PC-3 (cell line): ENCODE measurements at places on chromosomes 12 and 14. TPM values are rescaled to one million over a fixed set of nuclear protein-coding genes. Genes with fewer than 3 reads are reported as not detected.

- DNase-seq: peak; percentile 57
Measured at GRCh38 chr14:69152181-69152901, 578 bp downstream of the DCAF5 start.

- peak; percentile 11 for DNase-seq
Measured at GRCh38 chr12:22626406-22626805, 1.4 kb downstream of the ETNK1 start.

DNA sequence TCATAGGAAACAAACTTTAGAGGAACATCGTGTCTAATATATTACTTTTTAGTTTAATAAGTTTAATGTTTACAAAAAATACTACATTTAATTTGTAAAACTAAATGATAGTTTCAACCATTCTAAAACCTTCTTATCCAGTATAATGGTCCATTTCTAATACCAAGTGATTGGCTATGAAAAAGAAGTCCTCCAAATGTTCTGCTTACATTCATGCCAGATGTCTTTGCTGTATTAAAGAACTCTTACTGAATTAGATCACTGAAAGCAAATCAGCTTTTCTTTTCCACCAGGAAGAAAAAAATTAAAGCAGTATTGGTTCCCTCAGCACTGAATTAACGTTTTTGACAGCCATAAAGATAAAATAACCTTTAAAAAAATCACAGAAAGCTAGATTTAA, 3.7 kb downstream of the NOVA1 start:
- no peak for DNase-seq

DNA sequence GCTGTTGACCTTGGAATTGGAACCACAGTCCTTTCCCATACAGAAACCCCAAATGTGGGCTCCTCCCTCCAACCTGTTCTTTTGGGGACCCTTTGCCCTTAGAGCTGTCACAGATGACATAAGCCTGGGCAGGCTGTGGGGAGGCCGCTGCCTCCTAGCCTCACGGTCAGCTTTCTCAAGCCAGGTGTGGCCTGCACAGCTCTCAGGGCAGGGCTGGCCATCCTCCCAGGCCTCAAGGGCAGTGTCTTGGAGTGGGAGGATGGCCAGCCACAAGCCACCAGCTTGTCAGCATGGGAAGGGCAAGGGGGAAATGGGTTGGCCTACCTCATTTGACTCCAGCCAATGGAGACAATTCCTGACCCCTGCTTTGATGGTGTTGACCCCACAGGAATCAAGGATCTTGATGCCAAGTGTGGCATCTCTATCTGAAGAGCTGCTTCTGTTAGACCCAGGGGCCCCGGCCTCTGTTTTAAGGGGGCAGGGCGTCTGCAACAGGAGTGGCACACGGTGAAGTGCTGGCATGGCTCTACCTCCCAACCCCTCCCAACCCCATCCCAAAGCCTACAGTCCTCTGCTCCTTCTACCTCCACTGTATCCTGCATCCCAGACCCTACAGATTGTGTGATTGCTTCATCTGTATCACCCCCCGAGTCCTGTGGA, 11.5 kb downstream of the CBLN3 start:
- no peak for DNase-seq

TTC7B gene
- 43.2 and 45.6 TPM in 2 replicates for total RNA-seq
